ENCODE measurements at places on chromosomes 6 and 20.

DNA sequence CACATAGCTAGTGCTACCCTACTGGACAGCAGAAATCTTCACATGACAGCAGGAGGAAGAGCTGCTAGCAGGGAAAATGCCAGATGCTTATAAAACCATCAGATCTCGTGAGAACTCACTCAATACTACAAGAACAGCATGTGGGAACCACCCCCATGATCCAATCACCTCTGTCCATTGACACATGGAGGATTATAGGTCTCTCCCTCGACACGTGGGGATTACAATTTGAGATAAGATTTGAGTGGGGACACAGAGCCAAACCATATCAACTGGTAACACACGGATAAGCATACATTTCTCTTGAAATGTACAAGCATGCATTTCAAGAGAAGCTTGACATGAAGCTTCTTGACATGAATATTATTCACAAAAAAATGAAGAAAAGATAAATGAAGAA lies 64.1 kb downstream of the MMS22L start:
- ATAC-seq, result no peak

DNA sequence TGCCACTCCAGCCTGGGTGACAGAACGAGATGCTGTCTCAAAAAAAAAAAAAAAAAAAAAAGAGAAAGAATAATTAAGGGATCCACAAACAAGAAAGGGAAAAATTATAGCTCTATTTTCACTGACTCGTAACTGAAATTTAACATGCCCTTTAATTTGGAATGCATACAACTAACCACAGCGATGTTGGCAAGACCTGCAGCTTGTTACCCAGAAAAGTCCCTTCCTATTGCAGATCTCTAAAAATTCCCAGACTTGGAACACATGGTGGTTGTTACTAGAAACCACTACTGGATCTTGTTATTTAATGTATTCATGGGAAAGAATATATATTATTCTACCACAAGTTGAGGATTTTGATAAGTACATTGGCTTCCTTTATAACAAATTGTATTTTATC lies 27.8 kb upstream of the SMIM28 start:
- no peak for ATAC-seq

DNA sequence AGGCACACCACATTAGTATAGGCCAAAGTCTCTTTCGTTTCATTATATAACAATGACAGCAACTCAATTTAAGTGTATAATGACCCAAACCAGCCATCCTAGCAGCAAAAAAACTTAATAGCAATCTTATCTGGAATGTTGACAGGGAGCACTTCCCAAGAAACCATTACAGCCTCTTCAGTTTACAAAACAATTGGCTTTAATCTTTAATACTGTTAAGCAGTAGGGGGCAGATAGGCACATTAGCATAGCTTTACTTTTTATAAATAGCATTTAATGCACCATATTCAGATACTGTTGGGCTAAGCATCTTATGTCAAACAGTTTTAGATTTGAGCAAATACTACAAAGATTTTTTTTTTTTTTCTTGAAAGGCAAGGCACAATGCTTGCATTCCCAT lies 193.3 kb upstream of the MAP3K7 start:
- no peak for ATAC-seq

GRCh38 chr6:128572294-128572693 lies 51.9 kb upstream of the PTPRK start:
- no peak for ATAC-seq

GRCh38 chr20:52303281-52303950 lies 111.8 kb upstream of the ZFP64 start:
- ATAC-seq, result no peak

- ATAC-seq, result peak; percentile 80
These were observed 39.9 kb downstream of the PREX1 start for GRCh38 chr20:48787861-48788375.

GRCh38 chr6:72348926-72349325 lies 272.9 kb upstream of the KCNQ5 start:
- ATAC-seq, result no peak

GRCh38 chr6:38164131-38164481 lies 344.6 kb downstream of the ZFAND3 start:
- ATAC-seq, result no peak

- ATAC-seq, result no peak
These were observed 100.9 kb downstream of the TMEM242 start for GRCh38 chr6:157222201-157222981.

GRCh38 chr6:99492092-99492491 lies 23.1 kb downstream of the USP45 start:
- no peak for ATAC-seq

- ATAC-seq, result no peak
These were observed 76.8 kb upstream of the DUSP22 start for GRCh38 chr6:215335-216034.

DNA sequence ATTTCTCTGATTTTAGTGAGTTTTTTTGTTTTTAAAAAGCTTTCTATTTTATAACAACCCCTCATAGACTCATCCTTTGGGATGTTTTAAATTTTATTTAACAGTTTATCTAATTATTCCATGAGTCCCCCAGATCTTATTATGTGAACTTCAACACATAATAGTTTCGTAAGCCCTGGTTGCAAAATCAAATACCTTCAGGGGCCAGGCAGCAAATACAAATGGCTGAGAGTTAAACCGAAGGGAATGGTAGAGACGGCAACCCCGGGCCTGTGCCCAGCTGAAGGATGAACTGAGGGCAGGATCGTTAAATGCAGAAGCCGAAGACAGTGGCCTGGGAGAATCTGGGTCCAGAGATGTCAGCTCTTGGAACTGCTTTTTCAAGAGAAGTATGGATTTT lies 88.4 kb downstream of the RTN4IP1 start:
- ATAC-seq, result no peak

DNA sequence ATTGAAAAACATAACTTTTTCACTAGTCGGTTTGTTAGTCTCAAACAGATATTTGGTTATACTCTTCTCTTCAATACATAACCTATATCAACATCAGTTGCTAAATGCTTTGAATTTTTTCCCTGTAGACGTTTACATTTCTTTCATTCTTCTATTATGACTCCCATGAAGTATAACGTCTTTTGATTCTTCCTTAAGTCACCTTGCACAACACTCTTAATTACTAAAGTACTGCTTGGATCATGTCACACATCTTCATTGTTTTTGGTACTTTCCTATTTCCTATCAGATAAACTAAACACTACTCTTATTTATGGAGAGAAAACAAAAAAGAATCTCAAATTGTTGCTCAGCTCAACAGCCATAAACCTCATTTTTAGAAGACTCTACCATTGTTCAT lies 23.0 kb upstream of the BMP5 start:
- ATAC-seq, result no peak

DNA sequence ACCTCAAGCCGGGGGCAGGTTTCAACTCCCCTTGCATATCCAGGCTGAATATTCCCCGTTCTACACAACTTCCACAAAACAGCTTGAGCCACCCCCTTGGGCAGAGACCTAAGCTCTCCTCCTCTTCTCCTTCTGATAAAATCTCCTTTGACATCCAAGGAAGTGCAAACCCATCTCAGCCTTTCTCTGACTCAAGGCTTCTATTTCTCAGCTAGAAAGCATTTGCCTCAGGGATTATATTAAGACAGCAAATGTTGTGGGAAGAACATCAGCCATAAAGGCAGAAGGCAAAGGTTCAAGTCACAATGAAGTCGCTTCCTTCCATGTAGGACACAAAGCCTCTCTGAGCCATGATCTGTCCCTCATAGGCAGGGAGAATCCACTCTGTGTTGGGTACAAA lies 386.6 kb upstream of the ARID1B start:
- ATAC-seq, result no peak

DNA sequence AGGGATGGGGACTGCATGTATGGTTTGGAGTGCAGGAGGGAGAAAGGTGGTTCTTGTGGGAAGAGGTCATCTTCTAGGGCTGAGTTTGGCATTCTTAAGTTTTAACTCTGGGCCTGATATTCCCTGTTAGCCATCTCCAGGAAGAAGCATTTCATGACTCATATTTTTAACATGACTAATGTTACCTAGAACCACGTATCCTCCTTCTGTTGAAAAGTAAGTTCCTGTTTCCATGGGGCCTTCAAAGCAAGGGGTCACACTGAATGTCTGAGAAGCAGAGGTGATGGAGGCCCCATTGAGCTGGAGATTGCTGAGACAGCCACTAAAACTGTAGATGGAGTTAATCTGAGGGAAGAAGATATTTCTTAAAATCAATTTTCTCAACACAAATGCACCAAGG lies 30.2 kb downstream of the FAM229B start:
- ATAC-seq, result peak; percentile 27

GRCh38 chr6:56642366-56643261 lies at the start of gene DST:
DST (minus strand) TSS chr6:56642889.
- ATAC-seq, result peak; percentile 78

All from gastroesophageal sphincter (tissue), 4 donors.